NCI-H2107 (cell line): ENCODE measurements at places on chromosomes 1 and 21.

- DNase-seq = no peak
These were observed 8.7 kb upstream of the LSM10 start for GRCh38 chr1:36406440-36406839.

- no peak for DNase-seq
These were observed 29.8 kb upstream of the GALNT2 start for GRCh38 chr1:230037261-230037660.

DNA sequence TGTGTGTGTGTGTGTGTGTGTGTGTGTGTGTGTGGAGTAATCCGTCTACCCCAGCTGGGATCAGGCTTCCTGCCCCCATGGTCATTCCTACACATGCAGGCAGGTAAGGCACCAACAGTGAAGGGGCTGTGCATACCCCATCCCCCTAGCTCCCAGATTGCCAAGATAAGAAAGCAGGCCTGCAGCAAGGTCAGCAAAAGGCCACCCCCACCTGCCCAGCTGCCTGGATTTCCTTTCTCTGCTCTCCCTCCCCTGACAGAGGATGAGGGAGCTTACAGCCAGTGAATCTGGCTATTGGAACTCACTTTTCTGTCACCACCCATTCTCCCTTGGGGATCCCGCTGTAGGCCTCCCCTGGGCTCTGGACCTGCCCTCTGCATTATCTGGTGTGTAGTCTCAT lies 7.9 kb downstream of the ALX3 start:
- DNase-seq = no peak

DNA sequence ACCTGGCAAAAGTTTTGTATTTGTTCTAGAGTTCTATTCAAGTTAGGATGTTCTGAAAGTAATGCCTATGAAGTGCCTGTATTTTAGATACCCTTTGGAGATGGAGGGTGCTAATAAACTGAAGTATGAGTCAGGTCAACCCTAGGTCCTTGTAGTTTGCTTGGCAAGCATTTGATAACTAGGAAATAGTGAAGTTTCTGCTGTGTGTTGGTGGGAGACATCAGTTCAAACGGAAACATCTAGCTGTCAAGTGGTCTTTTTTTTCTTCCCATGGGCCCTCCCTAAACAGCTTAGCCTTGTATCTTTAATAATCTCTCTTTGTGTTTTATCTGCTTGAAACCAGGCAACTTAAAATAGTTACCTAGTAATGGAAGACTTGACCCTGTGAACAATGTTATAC lies 4.5 kb downstream of the MRPS6 start:
- no peak for DNase-seq

DNA sequence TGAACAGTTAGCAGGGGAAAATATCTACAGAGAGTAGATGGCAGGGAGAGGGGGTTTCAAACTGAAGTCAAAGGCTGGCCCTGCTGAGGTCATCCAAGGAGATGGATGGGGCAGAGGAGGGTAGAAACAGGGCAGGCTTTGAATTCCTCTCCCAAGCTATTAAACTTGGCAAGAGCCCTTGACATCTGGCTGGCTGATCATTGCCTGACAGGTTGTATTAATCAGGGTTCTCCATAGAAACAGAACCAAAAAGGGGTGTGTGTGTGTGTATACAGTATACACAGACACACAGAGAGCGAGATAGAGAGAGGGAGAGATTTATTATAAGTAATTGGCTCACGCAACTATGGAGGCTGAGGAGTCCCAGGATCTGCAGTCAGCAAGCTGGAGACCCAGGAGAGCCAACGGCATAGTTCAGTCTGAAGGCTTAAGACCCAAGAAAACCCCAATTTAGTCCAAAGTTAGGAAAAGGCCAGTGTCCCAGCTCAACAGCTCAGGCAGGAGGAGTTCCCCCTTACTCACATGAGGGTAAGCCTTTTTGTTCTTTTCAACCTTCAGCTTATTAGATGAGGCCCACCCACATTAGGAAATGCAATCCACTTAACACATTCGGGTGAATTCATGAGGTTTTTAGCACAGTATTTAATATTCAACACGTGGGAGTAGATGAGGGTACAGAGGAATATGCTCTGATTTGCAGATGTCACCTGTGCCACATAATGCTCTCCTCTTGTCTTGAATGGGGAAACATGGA lies 46.7 kb upstream of the HAO2 start:
- no peak for DNase-seq

DNA sequence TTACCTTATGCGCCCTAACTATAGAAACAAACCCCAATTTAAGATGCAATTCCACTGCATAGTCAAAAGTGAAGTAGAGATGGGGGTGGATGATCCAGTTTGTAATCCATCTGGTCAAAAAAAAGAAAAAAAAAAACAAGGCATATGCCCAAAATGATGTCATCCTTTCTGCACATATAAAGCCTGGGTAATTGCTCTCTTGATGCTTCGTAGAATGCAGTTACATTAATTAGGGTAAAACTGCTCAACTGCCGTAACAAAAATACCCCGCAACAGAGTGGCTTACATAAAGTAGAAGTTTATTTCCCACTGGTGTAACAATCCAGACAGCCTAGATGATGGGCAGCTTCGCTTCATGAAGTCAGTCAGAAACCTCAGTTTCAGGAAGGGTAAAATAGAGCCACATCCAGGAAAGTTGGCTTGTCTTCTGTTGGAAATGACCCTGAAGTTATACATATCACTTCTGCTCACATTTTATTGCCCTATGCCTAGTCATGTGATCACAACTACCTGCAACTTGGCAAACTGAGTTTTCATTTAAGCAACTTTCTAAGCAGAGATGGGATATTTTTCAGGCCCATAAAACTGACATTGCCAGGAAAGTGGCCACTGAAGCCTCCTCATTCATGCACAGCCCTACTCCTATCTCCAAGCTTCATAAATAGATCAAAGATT lies 221.7 kb downstream of the C1orf94 start:
- no peak for DNase-seq

DNA sequence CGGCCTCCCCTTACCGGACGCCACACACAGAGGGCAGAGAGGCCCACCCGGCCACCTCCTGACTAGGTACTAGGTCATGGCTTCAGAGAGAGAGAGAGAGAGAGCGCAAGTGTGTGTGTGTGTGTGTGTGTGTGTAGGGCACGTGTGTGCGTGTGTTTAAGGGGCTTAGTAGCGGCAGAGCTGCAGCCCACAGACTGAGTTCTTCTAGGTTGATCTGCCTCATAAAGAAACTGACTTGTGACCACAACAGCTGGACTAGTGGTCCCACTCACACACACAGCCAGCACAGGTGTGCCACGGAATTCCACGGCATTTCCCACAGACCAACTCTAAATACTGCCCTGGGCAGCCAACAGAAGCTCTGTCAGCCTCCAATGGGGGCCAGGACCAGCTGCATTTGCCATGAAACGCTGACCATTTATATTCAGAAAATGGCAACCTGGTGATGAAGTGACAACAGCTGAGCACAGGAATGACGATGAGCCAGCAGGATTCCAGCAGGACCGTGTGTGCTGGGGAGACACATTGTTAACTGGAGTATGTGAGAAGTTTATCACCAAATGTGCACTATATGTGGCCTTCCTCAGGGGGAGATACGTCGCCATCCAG lies 38.8 kb upstream of the GPR153 start:
- DNase-seq = no peak

- peak; percentile 23 for DNase-seq
These were observed 53.2 kb upstream of the TMEM51 start for GRCh38 chr1:15100121-15100879.

DNA sequence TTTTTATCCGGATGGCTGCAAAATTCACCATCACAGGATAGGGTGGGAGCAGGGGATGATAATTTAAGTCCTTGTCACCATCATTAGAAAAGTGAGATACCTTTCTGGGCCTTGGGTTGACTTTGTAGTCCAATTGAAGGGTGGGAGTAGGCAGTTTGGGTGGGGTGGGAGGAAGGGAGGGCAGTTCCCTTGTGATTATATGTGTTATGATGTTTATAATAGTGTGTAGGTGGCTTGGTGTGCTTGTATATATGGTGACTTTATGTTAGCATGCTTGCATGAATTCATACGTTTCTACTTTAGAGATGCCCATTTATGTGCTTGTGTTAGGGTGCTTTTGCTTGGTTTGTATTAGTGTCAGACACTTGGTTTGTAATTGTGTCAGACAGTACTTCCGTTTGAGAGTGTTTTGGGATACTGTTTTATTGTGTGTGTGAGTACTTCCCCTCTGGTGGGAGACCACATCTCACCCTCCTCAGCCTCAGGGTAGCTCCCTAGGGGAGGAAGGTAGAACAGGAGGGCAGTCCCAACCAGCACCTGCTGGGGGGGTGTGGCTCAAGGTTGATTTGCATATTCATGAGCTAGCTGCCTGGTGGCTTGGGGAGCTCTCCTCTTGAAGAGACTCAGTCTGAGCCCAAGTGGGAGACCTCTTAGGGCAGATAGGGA lies 6.3 kb upstream of the POU3F1 start:
- DNase-seq = no peak

GRCh38 chr21:33936301-33937038 lies 20.9 kb upstream of the ATP5PO start:
- no peak for DNase-seq

DNA sequence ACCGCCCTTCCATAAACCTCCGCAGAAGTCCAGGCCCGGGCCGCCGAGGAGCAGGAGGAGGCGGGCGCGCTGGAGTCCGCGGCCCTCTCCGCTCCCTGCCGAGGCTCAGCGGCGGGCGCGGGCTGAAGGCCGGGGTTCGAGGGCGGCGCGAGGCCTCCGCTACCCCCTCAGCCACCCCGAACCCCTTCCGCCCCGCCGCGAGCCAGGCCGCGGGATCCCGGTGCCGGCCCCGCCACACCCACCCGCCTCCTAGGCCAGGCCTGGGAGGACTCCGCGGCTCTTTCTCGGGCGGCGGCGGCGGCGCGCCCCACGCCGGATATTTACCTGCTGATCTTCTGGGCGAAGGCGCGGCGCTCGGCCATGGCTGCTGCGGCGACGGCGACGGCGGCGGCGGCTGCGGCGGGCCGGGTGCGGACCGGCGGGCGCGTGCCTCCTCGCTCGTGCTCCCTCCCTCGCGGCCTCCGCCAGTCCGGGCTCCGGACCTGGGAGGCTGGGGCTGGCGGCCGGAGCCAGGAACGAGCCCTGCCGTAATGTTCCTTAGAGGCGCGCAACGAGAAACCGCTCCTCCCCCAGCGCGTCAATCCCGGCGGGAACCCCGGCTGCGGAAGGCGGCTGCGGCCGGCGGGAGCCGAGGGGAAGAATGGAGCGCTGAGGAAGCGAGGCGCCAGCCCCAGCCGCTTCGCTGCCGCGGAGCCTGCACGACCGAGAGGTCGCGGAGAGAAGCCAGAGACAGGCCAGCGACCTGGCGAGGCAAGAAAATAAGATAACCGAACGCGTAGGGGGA lies at the start of gene DOCK7:
Gene DOCK7 (minus strand): TSS at position 484 of the 784 bp plus-strand sequence. CDS start 122 bp downstream, at position 362.
- no peak for DNase-seq

DNA sequence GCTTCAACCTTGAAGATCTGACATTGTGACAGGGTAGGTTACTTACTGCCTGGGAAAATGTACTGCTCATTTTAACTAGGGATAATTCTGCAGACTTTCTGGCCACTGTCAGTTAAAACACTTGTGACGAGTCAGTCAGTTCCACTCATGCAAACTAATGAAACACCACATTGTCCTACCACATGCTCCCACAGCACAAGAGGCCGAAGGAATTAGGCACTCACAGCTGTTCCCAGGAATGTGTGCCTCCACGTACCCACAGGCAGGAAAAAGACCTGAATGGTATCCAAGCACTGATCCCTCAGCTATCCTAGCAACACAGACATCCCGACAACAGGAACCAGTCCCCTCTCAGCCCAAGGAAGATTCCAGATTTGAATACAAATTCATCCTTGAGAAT lies 12.3 kb downstream of the BCAR3 start:
- DNase-seq = no peak

GRCh38 chr1:212451416-212452322 lies 18.9 kb downstream of the NENF start:
- no peak for DNase-seq

GRCh38 chr21:45241357-45241756 lies 46.3 kb downstream of the POFUT2 start:
- no peak for DNase-seq

DNA sequence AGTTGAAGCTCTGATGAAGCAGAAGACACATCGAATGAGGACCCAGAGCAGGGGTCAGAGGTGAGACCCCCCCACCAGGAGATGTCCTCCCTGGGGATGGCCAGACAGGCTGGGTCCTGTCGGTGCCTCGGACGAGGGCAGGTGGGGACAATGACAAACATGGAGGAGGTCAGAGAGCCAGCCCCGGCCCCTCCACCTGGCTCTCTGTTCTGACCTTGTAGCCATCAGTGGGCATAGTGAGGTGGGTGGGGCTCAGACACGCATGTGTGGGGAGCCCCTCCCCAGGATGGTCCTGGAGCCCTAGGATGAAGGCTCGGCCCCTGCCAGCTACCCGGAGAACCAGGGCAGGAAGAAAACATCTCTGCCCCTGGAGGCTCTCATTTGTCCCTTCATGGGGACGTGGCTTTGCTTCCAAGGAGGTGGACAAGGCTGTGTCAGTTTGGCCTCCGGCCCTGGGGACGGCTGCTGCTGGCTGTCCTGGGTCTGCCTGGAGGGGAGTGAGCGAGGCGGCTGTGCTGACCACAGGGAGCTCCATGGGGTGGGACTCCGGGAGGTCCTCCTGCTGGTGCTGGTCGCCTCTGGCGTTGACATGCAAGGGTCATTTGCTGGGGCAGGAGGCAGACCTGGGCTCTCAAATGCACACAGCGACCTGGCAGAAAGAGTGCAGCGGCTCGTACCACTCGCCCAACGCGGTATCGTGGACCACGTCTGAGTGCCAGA lies 2.6 kb downstream of the KRTAP10-6 start:
- DNase-seq = no peak
